ENCODE measurements at places on chromosomes 3 and 15.

GRCh38 chr3:139204728-139205127, 139.1 kb upstream of the MRPS22 start:
- no peak for DNase-seq

DNA sequence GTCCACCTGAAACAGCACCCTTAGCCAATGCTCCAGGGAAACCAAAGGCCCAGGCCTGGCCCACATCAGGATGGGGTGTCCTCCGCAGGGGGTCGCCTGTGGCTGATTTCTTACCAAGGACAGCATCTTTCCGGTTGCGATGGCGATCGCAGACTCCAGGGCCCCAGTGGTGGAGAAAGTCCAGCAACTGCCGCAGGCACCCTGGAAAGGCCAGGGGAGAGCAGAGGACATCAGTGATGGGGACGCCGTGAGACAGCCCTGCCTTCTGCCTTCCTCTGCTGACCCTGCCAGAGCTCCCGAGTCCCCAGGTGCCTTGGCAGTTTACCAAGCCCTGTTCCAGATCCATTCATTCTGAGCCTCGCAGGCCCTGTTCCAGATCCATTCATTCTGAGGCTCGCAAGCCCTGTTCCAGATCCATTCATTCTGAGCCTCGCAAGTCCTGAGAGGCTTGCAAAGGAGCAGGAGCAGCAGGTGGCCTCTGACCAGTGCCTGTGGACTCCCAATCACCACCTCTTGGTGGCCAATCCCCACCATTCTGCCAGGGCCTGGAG, 12.5 kb downstream of the CTSH start:
- DNase-seq = no peak

DNA sequence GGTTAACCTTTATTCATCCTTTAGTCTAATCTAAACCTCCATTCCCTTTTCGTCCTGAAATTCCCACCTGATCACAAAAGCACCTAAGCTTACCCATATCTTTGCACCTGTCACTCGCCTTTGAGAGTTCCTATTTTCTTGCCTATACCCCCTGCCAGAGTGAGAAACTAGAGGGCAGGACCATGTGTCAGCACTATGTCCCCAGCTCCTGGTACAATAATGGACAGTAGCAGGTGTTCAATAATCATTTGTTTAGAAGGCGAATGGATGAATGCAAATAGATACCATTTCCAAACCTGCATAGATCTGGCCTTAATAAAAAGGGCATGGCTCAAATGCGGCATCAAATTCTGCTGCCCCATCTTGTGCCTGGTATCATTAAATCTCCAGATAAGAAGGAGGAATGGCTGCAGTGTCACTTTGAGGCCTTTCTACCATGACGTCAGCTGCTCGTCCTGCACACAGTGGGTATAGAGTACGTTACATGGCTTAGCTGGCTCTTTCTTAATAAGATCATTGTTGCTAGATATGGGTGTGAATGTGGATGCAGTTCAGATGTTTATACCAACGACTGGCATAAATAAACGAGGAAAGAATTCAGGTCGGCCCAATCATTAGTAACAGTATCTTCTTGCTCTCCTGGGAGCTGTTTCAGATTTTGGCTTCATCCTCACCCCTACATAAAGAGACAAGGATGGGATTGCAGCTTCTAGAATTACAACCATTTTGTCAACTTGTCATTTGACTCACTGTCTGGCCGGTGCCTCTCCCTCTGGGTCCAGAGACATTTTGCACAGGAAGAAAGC, 148.7 kb downstream of the RORA start:
- no peak for DNase-seq

- DNase-seq = no peak
These were observed 41.5 kb downstream of the CHD2 start for GRCh38 chr15:92941668-92942067.

- peak; percentile 78 for DNase-seq
These were observed 32.2 kb upstream of the FMN1 start for GRCh38 chr15:33226559-33227181.

- no peak for DNase-seq
These were observed 163.3 kb upstream of the IL12A start for GRCh38 chr3:159825216-159825854.

DNA sequence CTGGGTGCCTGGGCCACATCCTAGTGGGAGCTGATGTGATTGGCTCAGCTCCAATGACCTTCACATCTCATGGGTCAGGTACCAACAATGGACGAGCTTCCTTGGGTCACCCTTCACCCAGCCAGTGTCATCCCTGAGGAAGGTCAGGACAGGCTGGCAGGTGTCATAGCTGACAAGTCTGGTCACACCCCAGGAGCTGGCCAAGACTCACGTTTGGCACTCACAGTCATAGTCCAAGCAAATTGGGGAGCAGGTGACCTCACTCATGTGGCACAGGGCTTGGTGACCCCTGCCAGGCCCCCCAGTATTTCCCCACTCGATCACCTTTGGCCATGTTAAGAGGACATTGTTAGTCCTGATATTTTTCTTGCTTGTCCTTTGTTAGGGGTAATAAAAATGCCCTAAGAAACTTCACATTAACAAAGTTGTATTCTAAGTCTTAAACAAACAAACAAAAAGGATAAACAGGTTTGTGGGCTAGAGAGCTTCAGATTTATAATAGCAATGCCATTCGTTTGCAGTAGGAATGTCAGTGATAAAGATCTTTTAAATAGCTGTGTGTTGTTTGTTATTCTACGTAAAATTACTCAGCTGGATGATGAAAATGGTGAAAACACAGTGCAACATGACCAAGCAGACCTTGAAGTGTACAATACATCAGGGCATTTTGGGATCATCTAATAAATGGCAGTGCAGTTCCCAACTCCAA, 79.5 kb upstream of the POMGNT2 start:
- no peak for DNase-seq

- DNase-seq = no peak
These were observed 2.8 kb upstream of the SUCLG2 start for GRCh38 chr3:67657192-67657591.

DNA sequence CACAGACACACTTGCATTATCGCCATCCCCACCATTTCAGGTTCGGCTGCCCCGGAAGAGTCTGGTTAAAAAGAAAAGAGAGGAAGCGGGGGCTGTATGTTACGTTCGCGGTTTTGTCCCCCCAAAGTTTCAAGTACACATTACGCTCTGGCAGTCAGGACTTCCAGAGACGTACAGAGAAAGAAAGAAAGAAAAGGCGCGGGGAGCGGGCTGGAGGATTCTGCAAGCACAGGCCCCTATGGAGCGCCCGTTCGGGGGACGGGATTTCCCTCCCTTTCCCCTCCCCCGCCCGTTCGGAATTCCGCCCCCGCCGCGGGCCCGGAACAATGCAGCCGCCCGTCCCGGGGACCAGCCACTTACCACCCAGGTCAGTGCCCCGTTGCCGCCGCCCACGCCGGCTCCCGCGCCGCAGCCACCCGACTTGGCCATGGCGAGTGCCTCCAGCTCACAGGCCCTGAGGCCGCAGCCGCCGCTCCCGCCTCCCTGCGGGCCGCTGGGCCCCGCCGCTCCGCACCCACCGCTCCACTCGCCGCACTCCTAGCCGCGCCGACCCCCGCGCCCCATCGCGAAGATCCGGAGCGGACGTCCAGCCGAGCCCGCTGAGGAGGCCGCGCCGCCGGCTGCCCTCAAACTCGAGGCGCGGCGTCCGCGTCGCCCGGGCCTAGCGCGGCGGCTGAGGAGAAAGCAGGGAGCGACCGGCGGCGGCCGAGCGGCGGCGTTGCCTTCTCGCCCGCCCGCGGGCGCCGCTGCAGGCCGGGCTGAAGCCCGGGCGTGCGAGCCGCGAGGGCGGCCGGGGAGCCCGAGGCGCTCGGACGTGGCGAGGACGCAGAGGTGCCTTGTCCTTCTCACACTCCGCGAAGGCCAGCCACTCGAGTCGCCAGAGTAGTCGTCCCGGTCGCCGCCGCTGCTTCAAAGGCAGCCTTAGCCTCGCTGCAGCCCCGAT, 567 bp downstream of the TOP2B start:
- peak; percentile 63 for DNase-seq

- DNase-seq = no peak
These were observed 145.5 kb downstream of the TIGIT start for GRCh38 chr3:114439284-114439683.

DNA sequence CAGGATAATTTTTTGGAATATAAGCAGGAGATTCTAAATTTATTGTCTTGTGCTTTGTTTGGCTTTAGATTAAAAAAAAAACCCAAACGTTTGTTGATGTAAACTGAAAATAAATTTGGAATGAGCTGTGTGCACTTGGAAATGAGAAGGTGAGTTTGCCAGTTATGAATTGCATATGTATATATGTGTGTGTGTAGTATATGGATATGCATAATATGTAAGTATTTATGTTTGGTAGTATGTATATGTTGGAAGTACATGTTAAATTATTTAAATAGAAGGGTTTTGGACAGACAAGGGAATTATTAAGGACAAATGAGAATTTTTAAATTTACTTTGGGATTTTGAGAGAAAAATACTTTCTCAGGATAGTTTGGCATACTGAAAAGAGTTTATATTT, 265.8 kb upstream of the CNTN3 start:
- DNase-seq = no peak

GRCh38 chr15:82183121-82184031, 79.2 kb downstream of the EFL1 start:
- DNase-seq = no peak

DNA sequence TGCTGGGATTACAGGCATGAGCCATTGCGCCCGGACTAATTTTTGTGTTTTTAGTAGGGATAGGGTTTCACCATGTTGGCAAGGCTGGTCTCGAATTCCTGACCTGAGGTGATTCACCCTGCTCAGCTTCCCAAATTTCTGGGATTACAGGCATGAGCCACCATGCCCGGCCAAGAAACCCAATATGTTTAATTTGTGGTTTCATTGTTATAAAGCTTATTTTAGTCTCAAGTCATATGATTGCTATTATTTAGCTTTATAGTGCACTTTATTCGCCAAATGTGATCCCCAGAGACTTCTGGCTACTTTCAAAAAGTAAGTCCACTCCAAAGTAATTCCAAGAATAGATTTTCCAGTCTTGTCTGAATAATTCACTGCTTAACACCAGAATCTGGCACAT, 19.3 kb upstream of the SLC4A7 start:
- DNase-seq = no peak

- no peak for DNase-seq
These were observed 54.0 kb upstream of the ANKRD28 start for GRCh38 chr3:15851735-15852134.

DNA sequence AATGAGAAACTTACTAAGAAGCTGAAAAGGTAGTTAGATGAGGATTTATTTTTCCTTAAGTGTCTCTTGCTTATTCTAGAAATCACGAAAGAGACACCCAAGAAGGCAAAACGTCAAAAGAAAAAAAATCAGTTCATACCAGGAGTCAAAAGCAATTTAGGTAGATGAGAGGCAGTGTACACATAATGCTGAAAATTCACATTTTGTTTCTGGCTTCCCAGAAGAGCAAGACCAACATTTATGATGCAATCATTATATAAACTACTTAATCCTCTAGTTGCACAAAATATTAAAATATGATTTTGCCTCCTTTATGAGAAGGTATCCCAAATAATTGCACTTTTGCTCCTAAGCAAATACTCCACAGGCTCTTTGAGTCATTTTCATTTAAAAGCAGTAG, 228.0 kb downstream of the FMN1 start:
- no peak for DNase-seq

DNA sequence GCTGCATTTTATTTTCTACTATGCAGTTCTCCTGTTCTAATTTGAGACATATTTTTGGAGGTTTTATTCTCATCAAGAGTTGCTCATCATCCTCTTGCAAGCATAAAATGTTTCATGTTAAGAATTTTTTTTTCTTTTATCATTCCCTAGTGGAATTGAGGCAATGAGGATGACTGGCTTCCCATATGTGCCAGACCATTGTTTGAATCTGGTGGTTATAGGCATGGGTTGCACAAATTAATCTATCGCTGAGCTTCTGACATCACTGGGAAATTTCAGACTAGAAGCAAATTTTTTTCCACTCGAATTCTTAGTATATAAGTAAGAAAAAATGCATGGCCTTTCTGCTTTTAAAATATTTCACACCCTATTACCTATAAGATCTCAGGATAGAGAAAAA, 279.1 kb upstream of the PLSCR5 start:
- no peak for DNase-seq

DNA sequence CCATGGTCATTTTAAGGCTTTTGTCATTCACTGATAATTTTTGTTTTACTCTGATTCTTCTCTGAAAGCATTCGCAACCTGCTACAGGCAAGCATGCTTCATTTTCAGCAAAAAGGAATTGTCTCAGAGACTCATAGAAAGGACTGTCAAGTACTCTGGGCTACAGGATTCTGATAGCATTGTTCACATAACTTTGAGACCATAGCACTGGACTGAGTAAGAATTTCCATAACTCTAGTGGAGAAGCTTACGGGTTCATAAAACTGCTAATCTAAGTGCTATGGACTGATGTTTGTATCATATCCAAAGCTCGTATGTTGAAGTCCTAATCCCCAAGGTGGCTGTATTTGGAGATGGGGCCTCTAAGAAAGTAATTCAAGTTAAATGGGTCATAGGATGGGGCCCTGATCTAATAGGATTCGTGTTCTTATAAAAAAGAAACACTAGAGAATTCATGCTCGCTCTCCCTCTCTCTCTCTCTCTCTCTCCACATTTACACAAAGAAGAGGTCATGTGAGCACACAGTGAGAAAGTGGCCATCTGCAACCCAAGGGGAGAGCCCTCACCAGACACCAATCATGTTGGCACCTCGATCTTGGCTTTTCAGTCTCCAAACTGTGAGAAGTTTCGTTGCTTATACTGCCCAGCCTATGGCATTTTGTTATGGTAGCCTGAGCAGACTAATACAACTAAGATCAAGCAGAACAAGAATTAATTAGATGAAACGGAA, 60.4 kb downstream of the CRYGS start:
- no peak for DNase-seq

DNA sequence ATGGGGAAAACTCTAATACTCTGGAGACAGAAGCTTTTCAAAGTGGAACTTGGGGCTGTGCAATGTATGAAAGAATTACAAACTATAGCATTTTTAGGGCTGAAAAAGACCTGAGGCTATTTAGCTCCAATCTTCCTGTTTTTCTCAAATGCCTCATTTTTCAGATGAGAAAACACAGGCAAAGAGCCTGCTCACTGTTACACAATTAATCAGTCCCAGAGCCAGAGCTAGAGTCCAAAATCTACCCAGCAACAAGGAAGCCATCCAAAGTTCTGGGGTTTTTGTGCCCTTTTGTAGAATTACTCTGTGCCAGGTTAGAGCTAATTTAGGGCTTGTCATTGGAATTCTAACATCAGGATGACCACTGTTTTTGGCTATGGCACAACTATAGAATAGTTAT, 45.5 kb downstream of the GPR149 start:
- DNase-seq = no peak

DNA sequence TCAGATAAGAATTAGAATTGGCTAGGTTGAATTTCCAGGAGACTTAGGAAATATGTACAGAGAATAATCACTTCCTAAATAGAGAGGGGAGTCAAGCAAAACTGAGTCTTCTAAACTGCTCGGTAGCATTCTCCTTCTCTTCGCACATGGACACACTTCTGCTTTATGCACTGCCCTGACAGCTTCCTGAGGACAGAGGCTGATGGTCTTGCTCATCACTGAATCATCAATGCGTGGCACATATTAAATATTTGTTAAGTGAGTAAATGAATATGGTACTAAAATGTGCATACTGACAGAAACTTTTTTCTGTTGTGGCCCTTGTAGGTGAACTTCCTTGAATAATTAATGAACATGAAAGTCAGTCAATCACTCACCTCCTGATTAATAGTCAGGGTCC, 315.5 kb downstream of the FHIT start:
- DNase-seq = no peak
